ENCODE measurements at places on chromosomes 5 and 9.

GRCh38 chr5:112238473-112238872, 180.6 kb downstream of the EPB41L4A start:
- DNase-seq: no peak

- no peak for DNase-seq
These were observed 58.1 kb upstream of the SPTLC1 start for GRCh38 chr9:92173318-92173717.

DNA sequence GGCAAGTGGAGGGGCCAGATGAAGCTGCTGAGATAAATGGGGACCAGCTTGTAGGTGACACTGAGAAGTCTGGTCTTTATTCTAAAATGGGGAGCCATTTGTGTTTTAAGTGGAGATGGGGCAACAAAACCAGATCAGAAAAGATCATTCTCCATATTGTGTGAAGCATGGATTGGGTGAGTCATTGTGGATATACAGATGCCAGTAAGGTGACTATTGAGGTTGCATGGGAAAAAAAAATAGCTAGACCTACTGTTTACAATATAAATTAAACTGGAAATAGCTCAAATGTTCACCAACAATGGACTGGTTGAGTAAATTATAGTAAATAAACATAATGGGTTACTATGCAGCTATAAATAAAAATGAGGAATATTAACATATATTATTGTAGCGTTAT, 5.4 kb upstream of the MAP1B start:
- DNase-seq: no peak

DNA sequence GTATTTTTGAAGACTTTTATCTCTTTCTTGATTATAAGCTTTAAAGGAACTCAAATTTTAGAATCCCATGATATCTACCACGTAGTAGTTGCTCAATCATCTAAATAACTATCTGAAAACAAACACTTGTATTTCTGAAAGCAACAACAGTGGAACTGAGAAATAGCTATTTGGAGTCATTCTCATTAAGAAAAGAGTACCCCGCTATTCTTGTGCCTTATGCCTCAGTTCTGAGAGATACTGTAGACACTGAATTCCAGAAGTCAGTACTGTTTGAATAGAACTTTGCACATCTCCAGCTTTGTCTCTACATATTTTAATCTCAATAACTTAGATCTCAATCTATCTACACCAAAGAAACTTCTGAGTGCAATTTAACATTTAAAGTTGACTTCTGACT, 11.4 kb downstream of the CHD1 start:
- no peak for DNase-seq

GRCh38 chr9:134408389-134408788, 82.1 kb downstream of the RXRA start:
- DNase-seq: no peak

DNA sequence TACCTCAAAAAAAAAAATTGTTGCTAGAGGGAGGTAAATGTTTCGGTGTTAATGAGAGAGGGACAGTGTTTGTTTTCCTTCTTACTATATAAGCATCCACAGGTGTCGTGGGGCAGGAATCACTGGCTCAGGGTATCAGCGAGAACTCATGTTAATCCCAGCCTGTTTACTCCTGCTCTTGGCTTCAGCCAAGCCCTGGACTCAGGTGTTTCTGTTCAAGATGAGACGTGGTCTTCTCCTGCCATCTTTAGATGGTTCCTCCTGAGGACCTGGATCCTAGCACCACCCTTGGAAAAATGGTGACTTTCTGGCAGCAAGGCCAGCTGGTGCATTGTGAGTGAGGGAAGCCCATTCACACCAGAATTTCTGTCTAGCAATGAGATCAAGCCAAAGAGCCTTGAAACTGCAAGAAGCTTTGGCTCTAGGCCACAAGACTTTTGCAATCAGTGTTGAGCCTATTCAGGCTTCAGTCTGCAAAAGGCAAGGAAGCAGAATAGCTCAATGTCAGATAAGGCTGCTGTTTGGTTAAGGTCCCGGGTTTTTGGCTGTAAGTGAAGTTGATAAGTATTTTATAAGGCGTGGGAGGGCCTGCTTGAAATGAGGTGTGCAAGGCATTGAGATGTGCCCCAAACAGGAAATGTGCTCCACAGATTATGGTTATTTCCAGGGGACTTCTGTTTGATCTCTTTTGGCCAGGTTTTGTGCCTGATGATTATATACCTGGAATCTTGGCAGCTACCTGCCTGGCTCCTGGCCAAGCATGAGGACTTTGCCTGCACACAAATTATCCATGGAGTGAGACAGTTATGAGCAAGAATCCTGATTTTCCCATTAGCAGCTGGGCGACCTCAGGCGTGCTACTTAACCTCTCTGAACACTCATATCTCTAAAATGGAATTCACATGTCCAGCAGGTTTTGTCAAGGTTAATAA, 99.8 kb downstream of the TENT4A start:
- DNase-seq: no peak

DNA sequence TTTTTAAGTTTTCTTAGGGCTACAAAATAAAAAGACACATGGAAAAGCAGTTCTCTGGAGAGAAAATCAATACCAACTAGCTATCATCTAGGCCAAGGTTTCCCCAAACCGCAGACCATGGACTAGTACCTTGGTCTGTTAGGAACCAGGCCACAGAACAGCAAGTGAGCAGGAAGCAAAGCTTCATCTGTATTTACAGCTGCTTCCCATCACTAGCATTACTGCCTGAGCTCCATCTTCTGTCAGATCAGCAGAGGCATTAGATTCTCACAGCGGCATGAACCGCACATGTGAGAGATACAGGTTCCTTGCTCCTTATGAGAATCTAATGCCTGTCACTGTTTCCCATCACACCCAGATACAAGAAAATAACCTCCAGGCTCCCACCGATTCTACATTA, 1907.6 kb upstream of the ACO1 start:
- DNase-seq: no peak
